ENCODE measurements at places on chromosomes 11 and 22. TPM values are rescaled to one million over a fixed set of nuclear protein-coding genes. Genes with fewer than 3 reads are reported as not detected.

DNA sequence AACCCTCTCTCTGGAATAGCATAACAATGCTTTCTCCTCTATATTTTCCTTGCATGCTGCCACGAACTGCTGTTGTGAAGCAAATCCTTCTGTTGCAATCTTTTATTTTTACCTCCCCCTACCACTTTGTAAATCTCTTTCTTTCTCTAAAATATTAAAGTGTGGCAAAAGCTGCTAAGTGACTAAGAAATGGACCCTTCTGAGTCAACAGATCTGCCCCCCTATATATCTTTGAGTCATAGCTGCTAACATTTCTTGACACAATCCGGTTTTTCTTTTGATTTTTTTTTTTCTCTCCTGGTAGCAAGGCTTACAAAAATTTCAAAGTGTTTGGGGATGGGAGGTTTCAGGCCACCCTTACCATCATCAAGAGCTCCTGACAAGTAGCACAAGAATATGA lies 39.0 kb upstream of the KIRREL3 start:
- no peak overlapping the region for H3K4me3 ChIP-seq
- no peaks in the 10 kb centered on the region for H3K4me1 ChIP-seq
- no peak for DNase-seq
- no peak overlapping the region for H3K27ac ChIP-seq

LUZP2 gene
- not detected for total RNA-seq

DNA sequence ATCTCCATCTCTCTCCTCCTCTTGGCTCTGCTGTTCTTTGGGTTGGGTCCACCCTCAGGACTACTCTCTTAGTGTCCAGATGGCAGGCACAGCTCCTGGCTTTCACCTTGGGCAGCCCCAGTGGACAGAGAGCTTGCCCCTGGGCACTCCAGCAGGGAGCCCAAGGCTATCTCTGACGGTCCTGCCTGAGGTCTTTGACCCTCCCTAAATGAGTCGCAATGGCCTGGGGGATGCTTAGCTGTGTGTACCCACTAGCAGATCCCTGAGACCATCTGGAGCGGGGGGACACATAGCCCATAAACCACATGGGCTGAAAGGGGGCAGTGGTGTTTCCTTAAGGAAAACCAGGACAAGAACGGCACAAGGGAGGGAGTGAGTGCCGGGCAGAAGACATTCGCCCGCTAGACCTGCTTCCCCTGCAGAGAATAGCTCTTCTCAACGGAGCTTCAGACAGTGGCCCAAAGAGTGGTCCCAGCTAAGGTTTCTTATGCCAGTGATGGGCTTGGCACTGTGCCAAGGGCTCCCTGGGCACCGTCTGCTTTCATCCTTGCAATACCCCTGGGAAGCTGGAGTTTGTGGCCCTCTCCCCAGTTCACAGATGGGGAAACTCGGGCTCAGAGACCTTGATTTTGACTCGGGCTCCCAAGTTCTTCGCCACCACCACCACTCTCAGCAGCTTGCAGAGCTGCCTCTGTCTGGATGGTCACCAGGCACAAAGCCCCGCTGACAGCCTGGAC lies 53.9 kb upstream of the ANO1 start:
- DNase-seq, result no peak
- H3K4me1 ChIP-seq, result no peaks in the 10 kb centered on the region
- H3K27me3 ChIP-seq, result no peaks in the 10 kb centered on the region
- H3K27ac ChIP-seq, result no peak overlapping the region
- H3K36me3 ChIP-seq, result no peaks in the 10 kb centered on the region

GRCh38 chr11:70415642-70416395 lies 17.5 kb downstream of the CTTN start:
- peaks cover 32% of the 10 kb centered on the region for H3K36me3 ChIP-seq
- DNase-seq, result no peak
- no peak overlapping the region for H3K4me3 ChIP-seq
- peaks cover 11% of the 10 kb centered on the region for H3K4me1 ChIP-seq

- H3K4me3 ChIP-seq, result peak overlapping the region; percentile 58
- peaks cover 88% of the 10 kb centered on the region for H3K27me3 ChIP-seq
- H3K36me3 ChIP-seq, result no peaks in the 10 kb centered on the region
These were observed 524 bp upstream of the SLC1A2 start for GRCh38 chr11:35419830-35420333.

- no peaks in the 10 kb centered on the region for H3K36me3 ChIP-seq
- H3K27ac ChIP-seq, result no peak overlapping the region
- no peak overlapping the region for H3K4me3 ChIP-seq
- no peaks in the 10 kb centered on the region for H3K27me3 ChIP-seq
- no peaks in the 10 kb centered on the region for H3K4me1 ChIP-seq
These were observed 8.7 kb upstream of the TOP3B start for GRCh38 chr22:21991304-21991596.

DNA sequence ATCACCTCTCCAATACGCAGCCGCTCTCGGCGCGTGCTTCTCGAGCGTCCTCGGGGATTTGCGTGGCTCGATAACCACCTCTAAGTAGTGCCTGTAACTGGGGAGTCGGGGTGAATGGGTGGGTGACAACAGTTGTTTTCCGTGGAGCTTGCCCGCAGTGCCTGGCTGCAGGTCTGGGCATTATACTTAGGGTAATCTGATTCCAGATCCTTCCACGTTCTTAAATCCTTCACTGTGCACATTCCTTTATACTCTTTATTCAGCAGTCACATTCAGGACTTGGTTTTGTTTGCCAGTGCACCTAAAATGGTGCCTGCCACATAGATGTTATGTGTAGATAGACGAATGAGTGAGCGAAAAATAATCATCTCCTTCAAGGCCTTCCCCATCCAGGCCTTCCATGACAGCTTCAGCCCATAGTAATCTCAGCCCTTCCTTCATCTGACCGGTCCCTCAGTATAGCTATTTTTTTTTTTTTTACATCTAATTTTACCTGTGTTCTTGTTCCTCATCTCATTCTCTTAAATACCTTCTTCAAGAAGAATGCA lies 602 bp downstream of the NAT10 start:
- peaks cover 45% of the 10 kb centered on the region for H3K36me3 ChIP-seq
- H3K4me3 ChIP-seq, result peak overlapping the region; percentile 87
- H3K27ac ChIP-seq, result peak overlapping the region; percentile 98
- H3K27me3 ChIP-seq, result peaks cover 7% of the 10 kb centered on the region
- H3K4me1 ChIP-seq, result peaks cover 49% of the 10 kb centered on the region

APOL3 gene
- total RNA-seq, result 56.3 TPM

- no peaks in the 10 kb centered on the region for H3K36me3 ChIP-seq
- peaks cover 5% of the 10 kb centered on the region for H3K27me3 ChIP-seq
- no peaks in the 10 kb centered on the region for H3K4me1 ChIP-seq
- no peak for DNase-seq
- no peak overlapping the region for H3K27ac ChIP-seq
- H3K4me3 ChIP-seq, result no peak overlapping the region
These were observed 29.9 kb downstream of the FAM181B start for GRCh38 chr11:82703796-82704195.

CHST1 gene
- not detected for total RNA-seq

- H3K27ac ChIP-seq, result no peak overlapping the region
- DNase-seq, result no peak
- no peaks in the 10 kb centered on the region for H3K4me1 ChIP-seq
- no peak overlapping the region for H3K4me3 ChIP-seq
These were observed 161.3 kb upstream of the UBASH3B start for GRCh38 chr11:122494221-122494620.

NLRP6 gene
- 3.7 TPM for total RNA-seq

DNA sequence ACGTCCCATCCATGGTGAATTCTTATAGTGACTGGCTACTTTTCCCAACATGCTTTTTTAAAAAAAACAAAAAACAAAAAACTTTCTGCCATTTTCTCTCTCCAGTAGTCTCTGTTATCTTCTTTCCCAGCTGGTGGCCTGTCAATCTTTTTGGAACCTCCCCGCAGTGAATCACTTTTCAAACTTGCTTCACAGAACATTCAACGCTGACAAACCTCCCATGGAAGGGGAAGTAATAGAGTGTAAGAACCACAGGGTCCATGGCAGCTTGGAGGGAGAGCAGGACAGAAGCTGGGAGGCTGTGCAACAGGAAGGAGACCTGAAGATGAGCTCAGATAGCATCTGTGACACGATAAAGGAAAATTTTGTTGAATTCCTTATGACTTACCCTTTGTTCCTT lies 9.8 kb upstream of the CECR2 start:
- peaks cover 7% of the 10 kb centered on the region for H3K27me3 ChIP-seq
- DNase-seq, result no peak
- H3K36me3 ChIP-seq, result no peaks in the 10 kb centered on the region
- H3K27ac ChIP-seq, result no peak overlapping the region
- H3K4me3 ChIP-seq, result no peak overlapping the region
- H3K4me1 ChIP-seq, result no peaks in the 10 kb centered on the region

- no peak overlapping the region for H3K27ac ChIP-seq
- no peaks in the 10 kb centered on the region for H3K4me1 ChIP-seq
- peaks cover 15% of the 10 kb centered on the region for H3K27me3 ChIP-seq
- no peak for DNase-seq
- H3K36me3 ChIP-seq, result no peaks in the 10 kb centered on the region
These were observed 63.6 kb upstream of the TIMP3 start for GRCh38 chr22:32737811-32738497.

DNA sequence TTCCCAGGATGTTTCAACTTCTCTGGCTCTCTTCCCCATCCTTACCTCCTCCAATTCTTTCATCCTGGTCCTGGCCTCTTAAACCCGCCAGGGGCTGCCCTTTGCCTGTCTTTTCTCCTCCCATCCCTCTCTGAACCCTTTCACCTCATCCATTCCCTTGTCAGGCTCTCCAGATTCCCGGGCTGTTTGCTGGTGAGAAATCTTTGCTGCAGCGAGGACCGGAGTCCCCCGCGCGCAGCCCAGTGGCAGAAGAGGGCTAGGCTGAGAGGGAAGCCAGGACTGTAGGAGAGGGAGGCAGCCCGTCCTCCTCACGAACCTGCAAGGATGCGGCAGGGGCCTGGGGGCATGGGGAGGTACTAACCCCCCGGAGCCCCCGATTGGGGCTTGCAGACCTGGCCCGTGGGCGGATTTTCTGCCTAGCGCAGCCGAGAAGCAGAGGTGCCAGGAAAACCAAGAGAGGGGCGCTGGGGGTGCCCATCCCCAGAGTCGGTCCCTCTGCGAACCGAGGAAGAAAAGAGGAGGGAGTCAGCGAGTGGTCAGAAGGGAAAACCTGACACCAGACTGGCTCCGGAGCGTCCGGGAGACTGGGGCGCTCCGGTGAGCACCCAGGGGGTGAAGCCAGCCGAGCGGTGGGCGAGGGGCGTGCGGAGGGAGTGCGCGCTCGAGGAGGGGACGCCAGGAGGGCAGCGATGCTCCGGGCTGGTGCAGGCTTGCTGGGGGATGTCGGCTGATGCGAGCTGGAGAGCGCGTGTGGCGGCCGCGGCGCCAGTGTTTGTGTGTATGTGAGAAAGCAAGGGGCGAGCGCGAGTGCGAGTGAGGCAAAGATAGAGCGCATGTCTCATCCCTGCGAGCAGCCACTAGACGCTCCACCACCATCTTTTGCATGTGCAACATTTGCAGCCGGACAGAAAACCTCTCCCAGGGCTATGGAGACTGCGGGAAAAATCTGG lies at the start of gene GRIA4:
TSS of gene GRIA4 (plus strand) at position 242 of the 950 bp plus-strand sequence. CDS start 925 bp downstream, outside the sequence.
- peak within 1 kb of the TSS; percentile 50 for H3K4me3 ChIP-seq
- H3K27ac ChIP-seq, result no peak within 1 kb of the TSS
- H3K27me3 ChIP-seq, result peaks cover 37% of the 10 kb centered on the region
- peak; percentile 23 for DNase-seq
- peaks cover 17% of the 10 kb centered on the region for H3K4me1 ChIP-seq
- H3K36me3 ChIP-seq, result no peaks in the 10 kb centered on the region

DNA sequence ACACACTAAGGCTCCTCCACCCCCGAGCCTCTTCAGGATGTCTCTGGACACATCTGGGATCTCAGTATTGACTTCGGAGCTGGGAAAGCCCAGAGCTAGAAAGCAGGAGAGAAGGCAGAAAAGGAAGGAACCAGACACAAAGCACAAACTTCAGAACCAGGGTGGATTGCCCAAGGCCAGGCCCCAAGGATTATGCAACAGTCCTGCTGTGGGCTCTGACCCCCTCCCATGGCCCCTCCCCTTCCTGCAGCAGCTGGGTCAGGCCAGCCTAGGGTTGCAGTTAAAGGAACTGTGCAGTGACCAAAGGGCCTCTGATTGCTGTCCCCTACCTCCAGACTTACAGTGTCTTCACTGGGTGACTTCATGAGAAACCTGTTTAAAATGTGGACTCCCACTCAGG lies 5.3 kb downstream of the KCNE3 start:
- no peaks in the 10 kb centered on the region for H3K4me1 ChIP-seq
- DNase-seq, result no peak
- peaks cover 19% of the 10 kb centered on the region for H3K27me3 ChIP-seq
- no peaks in the 10 kb centered on the region for H3K36me3 ChIP-seq

GRCh38 chr22:41240377-41241132 lies at the start of gene CHADL:
TSS of gene CHADL (minus strand) at chr22:41240931. CDS start at chr22:41240881, 50 bp downstream.
- no peak within 1 kb of the TSS for H3K27ac ChIP-seq
- H3K36me3 ChIP-seq, result peaks cover 2% of the 10 kb centered on the region
- DNase-seq, result no peak
- H3K4me1 ChIP-seq, result peaks cover 2% of the 10 kb centered on the region
- H3K27me3 ChIP-seq, result no peaks in the 10 kb centered on the region

TTC28 gene
- total RNA-seq, result 1.0 TPM

FOLR2 gene
- total RNA-seq, result not detected

DNA sequence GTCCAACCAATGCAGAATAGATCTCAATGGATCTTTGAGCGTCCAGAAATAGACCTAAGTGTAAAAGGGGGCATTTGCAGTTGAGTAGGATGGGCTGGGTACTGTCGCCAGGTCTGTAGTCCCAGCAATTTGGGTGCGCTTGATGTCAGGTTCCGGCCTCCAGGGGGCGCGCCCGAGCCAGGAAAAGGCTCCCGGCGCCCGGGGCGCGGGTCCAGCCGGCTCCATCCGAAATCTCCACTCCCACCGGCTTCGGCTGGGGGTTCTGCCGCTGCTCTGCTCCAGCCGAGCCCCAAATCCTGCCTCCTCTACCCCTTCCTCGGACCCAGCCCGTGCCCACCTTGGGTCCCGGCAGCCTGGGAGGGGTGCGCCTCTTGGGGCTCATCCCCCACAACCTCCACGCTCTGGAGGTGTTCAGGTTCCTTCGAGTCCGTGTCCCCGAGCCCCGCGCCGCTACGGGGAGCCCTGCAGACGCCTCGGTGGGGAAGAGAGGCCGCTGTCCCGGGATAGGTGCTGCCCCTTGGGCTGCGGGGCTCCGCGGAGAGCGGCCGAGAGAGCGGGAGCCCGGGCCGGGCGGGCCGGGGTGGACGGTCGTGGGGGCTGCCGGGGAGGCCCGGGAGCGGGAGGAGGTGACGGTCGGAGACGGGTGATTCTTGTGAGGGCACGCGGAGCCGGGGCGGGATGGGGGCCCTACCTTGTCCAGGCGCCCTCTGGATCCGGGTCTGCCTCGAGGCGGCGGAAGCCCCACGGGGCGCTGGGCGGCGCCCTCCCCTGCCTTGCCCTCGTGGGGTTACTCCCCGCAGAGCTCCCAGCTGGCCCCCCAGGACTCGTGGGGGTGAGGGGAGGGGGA lies 13.0 kb upstream of the CYB5R3 start:
- H3K27me3 ChIP-seq, result peaks cover 17% of the 10 kb centered on the region
- peak; percentile 79 for DNase-seq
- H3K4me1 ChIP-seq, result peaks cover 1% of the 10 kb centered on the region
- no peaks in the 10 kb centered on the region for H3K36me3 ChIP-seq

IL17REL gene
- total RNA-seq, result not detected

DNA sequence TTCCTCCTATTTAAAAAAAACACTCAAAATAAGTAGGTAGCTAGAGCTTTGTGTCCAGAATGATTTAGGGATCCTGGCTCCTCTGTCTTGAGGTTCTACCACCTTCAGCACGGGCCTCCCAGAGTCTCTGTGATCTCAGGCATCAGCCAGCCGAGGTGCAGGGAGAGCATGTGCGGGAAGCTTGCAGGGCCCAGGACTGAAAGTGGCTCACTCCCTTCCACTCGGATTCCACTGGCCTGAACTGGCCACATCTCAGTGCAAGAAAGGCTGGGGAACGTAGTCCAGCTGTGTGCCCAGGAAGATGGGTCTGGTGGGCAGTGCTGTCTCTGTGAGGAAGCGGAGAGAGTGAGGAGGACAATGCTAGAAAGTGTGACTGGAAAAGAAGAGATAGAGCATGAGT lies 68.3 kb upstream of the MYOD1 start:
- H3K36me3 ChIP-seq, result no peaks in the 10 kb centered on the region
- H3K27ac ChIP-seq, result no peak overlapping the region
- DNase-seq, result no peak
- no peak overlapping the region for H3K4me3 ChIP-seq
- H3K4me1 ChIP-seq, result no peaks in the 10 kb centered on the region
- peaks cover 61% of the 10 kb centered on the region for H3K27me3 ChIP-seq
